ENCODE measurements at places on chromosomes 3 and 15. TPM values are rescaled to one million over a fixed set of nuclear protein-coding genes. Genes with fewer than 3 reads are reported as not detected.
A peak's percentile ranks its signal among the peaks of the same experiment; 100 is the strongest.

GRCh38 chr15:93088200-93088980, 621 bp downstream of the RGMA start:
- DNase-seq: no peak
- peak overlapping the region; percentile 45 for H3K4me3 ChIP-seq
- H3K27ac ChIP-seq: no peak overlapping the region
- no peaks in the 10 kb centered on the region for H3K36me3 ChIP-seq
- H3K27me3 ChIP-seq: peaks cover 43% of the 10 kb centered on the region

GRCh38 chr15:35505141-35505540, 40.8 kb downstream of the DPH6 start:
- H3K4me3 ChIP-seq: no peak overlapping the region
- H3K27ac ChIP-seq: no peak overlapping the region
- H3K4me1 ChIP-seq: peaks cover 3% of the 10 kb centered on the region
- no peak for DNase-seq
- no peaks in the 10 kb centered on the region for H3K36me3 ChIP-seq

GRCh38 chr3:123314359-123315270, 112.9 kb downstream of the SEC22A start:
- H3K4me3 ChIP-seq: no peak overlapping the region
- no peak for DNase-seq
- no peaks in the 10 kb centered on the region for H3K36me3 ChIP-seq

- H3K4me1 ChIP-seq: peaks cover 3% of the 10 kb centered on the region
- no peaks in the 10 kb centered on the region for H3K27me3 ChIP-seq
- no peak overlapping the region for H3K4me3 ChIP-seq
These were observed 356.0 kb downstream of the SHQ1 start for GRCh38 chr3:72492240-72492639.

CD86 gene
- polyA plus RNA-seq: 4.5 TPM

ITIH1 gene
- polyA plus RNA-seq: 0.34 TPM

Data from adrenal gland (tissue), 19 donors.